Mesothelial cell of epicardium (in vitro differentiated cells): ENCODE measurements at places on chromosomes 3 and 15. TPM values are rescaled to one million over a fixed set of nuclear protein-coding genes. Genes with fewer than 3 reads are reported as not detected.

Gene CLSTN2
- total RNA-seq: 14.4 to 18.2 TPM (median 17.3 TPM) in 3 replicates

Gene CDHR4
- total RNA-seq: 0.27 to 0.42 TPM in 2 of 3 replicates, not detected in the other

Gene KCNH8
- total RNA-seq: 1.4 to 1.6 TPM (median 1.5 TPM) in 3 replicates

Gene C3orf85
- total RNA-seq: not detected in 3 replicates

Gene CYP8B1
- total RNA-seq: not detected in 3 replicates

Gene IGSF10
- total RNA-seq: 5.1 to 6.0 TPM (median 5.6 TPM) in 3 replicates

DNA sequence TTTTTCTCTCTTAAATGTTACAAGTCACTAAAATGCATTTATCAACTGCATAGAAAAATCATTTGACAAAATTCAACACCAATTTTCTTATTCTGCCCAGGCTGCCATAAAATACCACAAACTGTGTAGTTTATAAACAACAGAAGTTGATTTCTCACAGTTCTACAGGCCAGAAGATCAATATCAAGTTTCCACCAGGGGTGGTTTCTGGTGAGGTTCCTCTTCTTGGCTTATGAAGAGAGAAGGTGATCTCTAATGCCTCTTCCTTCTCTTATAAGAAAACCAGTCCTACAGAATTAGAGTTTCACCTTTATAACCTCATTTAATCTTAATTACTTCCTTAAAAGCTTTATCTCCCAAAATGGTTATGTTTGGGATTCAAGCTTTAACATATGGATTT, 10.9 kb upstream of the CD200R1L start:
- no peaks in the 10 kb centered on the region for H3K4me1 ChIP-seq
- no peak overlapping the region for H3K4me3 ChIP-seq
- peaks cover 2% of the 10 kb centered on the region for H3K36me3 ChIP-seq
- DNase-seq: no peak
- no peak overlapping the region for H3K27ac ChIP-seq

GRCh38 chr3:57011022-57011421, 49.4 kb upstream of the SPATA12 start:
- no peaks in the 10 kb centered on the region for H3K36me3 ChIP-seq
- H3K27ac ChIP-seq: peak overlapping the region; percentile 2
- DNase-seq: no peak
- no peaks in the 10 kb centered on the region for H3K27me3 ChIP-seq

DNA sequence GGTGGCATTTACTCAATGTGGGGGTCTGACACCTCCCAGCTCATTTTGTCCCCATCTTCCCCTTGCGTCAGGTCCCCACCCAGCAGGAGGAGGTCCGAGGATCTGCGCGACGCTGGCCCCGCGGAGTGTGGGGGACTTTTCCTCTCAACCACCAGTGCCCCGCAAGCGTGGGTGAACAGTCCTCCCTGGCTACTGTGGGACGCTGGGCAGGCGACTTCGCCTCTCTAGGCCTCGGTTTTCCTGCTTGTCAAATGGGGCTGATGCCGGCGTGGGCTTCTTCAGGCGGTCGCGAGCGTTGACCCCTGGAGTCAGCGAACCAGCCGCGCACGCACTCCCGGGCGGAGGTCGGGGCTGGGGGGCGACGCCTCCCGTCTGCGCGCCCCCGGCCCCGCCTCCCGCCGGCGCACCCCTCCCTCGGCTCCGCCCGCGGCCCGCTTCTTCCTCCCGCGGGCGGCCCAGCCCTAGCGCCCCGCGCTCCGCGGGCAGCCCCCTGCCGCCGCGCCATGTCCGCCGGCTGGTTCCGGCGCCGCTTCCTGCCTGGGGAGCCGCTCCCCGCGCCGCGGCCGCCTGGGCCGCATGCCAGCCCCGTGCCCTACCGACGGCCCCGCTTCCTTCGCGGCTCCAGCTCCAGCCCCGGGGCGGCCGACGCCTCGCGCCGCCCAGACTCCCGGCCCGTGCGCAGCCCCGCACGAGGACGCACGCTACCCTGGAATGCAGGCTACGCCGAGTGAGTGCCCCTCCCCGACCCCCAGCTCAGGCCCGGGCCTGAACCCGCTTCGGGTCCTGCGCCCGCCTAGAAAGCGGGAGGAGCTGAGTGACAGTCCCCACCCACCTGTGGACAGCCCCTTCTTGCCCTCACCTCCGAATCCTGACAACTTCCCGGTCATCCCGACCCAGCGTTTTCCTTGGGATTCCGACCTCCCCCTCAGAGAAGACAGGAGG, at the start of gene PPM1M:
TSS of gene PPM1M (plus strand) at position 438 of the 942 bp plus-strand sequence. CDS start at position 504, 66 bp downstream.
- H3K27me3 ChIP-seq: no peaks in the 10 kb centered on the region
- H3K36me3 ChIP-seq: peaks cover 3% of the 10 kb centered on the region
- peaks cover 8% of the 10 kb centered on the region for H3K4me1 ChIP-seq
- H3K4me3 ChIP-seq: peak within 1 kb of the TSS; percentile 59
- peak; percentile 75 for DNase-seq
- H3K27ac ChIP-seq: peak within 1 kb of the TSS; percentile 39

- no peaks in the 10 kb centered on the region for H3K36me3 ChIP-seq
- DNase-seq: no peak
- no peak overlapping the region for H3K27ac ChIP-seq
- no peaks in the 10 kb centered on the region for H3K4me1 ChIP-seq
- no peaks in the 10 kb centered on the region for H3K27me3 ChIP-seq
Observed at GRCh38 chr3:27488821-27489220, 4.6 kb upstream of the SLC4A7 start.

DNA sequence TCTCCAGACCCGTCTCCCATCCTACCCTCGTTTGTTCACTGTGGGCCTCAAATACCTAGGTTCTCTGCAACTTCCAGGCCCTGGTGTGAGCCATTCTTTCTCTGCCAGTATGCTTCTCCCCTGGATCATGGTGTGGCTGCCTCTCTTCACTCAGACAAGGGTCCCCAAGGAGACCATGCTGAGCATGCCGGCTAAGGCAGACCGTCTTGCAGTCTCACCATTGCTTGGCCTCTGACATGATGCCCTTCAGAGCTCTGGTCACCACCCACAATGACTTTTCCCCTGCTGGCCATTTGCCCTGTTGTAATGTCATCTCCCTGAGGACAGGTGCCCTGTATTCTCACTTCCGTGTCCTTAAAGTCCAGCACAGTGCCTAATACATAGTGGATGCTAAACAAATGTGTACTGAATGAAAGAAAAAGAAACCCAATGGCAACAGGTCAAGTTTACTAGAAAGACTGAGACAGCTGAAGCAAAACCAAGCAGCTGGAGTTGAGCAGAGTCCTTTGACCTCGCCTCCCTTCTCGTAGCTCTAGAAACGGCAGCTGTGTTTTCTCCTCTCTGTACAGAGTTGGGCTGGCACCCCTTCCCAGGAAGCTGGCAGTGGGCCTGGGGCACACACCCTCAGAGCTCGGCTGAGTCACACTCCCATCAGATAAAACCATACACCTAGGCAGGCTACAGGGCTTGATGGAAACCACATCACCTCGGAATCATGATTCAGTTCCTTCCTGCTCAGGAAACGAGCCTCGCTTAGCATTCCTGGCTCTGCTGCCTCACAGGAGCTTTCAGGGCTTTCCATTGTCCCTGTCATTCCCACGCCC, 8.6 kb downstream of the TLR9 start:
- peak overlapping the region; percentile 31 for H3K27ac ChIP-seq
- H3K4me1 ChIP-seq: peaks cover 10% of the 10 kb centered on the region
- no peak for DNase-seq
- no peaks in the 10 kb centered on the region for H3K27me3 ChIP-seq
- H3K4me3 ChIP-seq: no peak overlapping the region
- H3K36me3 ChIP-seq: peaks cover 34% of the 10 kb centered on the region

DNA sequence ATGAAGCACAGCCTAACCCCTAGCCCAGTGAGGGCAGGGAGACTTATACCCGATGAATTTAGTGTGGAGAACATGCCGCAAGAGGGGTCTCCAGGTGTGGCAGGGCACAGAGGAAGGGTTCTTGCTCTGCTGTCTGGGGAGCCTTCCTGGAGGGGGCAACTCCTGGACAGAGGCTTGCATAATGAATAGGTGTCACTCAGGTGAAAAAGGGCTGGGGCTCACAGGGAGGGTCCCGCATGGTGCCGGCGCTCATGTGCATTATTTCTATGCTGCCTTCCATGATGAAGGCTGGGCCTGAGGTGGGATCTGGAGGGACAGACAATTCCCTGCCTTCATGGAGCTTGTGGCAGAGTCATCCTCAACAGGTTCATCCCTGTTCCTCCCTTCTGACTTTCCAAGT, 51.5 kb downstream of the ITGA11 start:
- no peaks in the 10 kb centered on the region for H3K27me3 ChIP-seq
- no peak overlapping the region for H3K27ac ChIP-seq
- H3K36me3 ChIP-seq: no peaks in the 10 kb centered on the region
- DNase-seq: no peak
- H3K4me3 ChIP-seq: no peak overlapping the region
- H3K4me1 ChIP-seq: peaks cover 5% of the 10 kb centered on the region

- no peaks in the 10 kb centered on the region for H3K27me3 ChIP-seq
- H3K27ac ChIP-seq: no peak overlapping the region
- no peak overlapping the region for H3K4me3 ChIP-seq
- H3K36me3 ChIP-seq: no peaks in the 10 kb centered on the region
- DNase-seq: no peak
Observed at GRCh38 chr3:55343486-55344357, 143.4 kb downstream of the WNT5A start.

DNA sequence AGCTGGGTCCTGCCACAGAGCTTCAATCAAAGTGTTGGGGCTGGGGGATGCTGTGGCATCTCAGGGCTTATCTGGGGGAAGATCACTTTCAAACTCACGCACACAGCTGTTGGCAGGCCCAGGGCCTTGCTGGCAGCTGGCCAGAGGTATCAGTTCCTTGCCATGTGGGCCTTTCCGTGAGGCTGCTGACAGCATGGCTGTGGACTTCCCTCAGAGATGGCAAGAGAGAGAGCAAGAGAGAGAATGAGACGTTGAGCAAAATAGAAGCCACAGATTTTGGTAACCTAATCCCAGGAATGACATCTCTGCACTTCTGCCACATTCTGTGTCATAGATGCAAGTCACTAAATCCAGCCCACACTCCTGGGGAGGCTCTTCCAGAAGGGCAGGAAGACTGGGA, 91.0 kb downstream of the TPRG1 start:
- H3K36me3 ChIP-seq: no peaks in the 10 kb centered on the region
- H3K4me1 ChIP-seq: no peaks in the 10 kb centered on the region
- no peak overlapping the region for H3K27ac ChIP-seq
- no peak overlapping the region for H3K4me3 ChIP-seq

GRCh38 chr3:30188713-30189112, 417.7 kb upstream of the TGFBR2 start:
- H3K36me3 ChIP-seq: no peaks in the 10 kb centered on the region
- H3K27ac ChIP-seq: no peak overlapping the region
- DNase-seq: no peak
- H3K4me3 ChIP-seq: no peak overlapping the region

DNA sequence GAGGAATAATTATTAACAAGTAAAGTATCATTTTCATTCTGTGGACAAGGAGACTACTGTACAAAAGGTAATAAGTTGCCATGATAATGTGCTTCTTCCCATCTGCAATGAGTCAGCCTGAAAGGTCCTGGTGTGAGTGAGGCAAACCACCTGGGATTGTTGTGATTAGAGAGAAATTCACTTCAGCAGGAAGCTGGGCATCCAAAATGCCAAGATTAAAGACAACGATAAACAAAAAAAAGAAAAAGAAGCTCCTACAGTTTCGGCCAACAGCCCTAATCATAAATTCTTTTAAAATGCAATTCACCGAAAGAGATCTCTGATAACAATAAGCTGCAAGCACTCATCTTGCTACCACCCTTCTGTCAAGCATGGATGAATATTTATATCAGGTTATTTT, 507.8 kb downstream of the TUSC7 start:
- no peak overlapping the region for H3K4me3 ChIP-seq
- H3K4me1 ChIP-seq: peaks cover 16% of the 10 kb centered on the region
- H3K36me3 ChIP-seq: no peaks in the 10 kb centered on the region
- peaks cover 2% of the 10 kb centered on the region for H3K27me3 ChIP-seq

- peaks cover 48% of the 10 kb centered on the region for H3K36me3 ChIP-seq
- no peak for DNase-seq
- no peak overlapping the region for H3K4me3 ChIP-seq
- H3K27ac ChIP-seq: peak overlapping the region; percentile 26
- no peaks in the 10 kb centered on the region for H3K4me1 ChIP-seq
- H3K27me3 ChIP-seq: no peaks in the 10 kb centered on the region
Observed at GRCh38 chr3:197854596-197855343, 63.7 kb downstream of the LRCH3 start.

GRCh38 chr3:64027658-64028057, 4.4 kb upstream of the PSMD6 start:
- H3K4me3 ChIP-seq: no peak overlapping the region
- H3K36me3 ChIP-seq: no peaks in the 10 kb centered on the region
- DNase-seq: no peak
- H3K27me3 ChIP-seq: peaks cover 1% of the 10 kb centered on the region
- peaks cover 42% of the 10 kb centered on the region for H3K4me1 ChIP-seq
- H3K27ac ChIP-seq: no peak overlapping the region

GRCh38 chr15:66936109-66936860, 129.1 kb upstream of the SMAD3 start:
- H3K4me1 ChIP-seq: peaks cover 20% of the 10 kb centered on the region
- peak overlapping the region; percentile 26 for H3K4me3 ChIP-seq
- peak overlapping the region; percentile 54 for H3K27ac ChIP-seq
- no peaks in the 10 kb centered on the region for H3K27me3 ChIP-seq
- DNase-seq: no peak

DNA sequence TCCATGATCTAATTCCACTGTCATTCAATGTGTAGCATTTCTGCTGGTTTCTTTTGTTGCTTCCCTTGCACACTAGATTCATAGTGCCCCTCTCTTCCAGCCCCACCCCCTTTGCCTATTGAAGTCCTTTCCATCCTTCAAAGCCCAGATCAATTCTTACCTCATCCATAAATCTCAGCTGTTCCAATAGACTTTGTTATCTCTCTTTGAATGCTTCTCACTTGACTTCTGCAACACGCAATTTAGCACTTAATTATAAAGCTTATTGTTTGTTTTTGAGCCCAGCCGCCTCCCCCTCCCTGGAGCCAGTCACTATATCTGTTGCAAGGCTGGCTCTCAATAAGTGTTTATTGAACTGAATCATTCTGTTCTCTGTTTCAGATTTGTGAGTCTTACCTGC, 174.6 kb upstream of the TBL1XR1 start:
- H3K36me3 ChIP-seq: no peaks in the 10 kb centered on the region
- H3K4me3 ChIP-seq: no peak overlapping the region
- H3K27ac ChIP-seq: peak overlapping the region; percentile 13
- no peaks in the 10 kb centered on the region for H3K27me3 ChIP-seq
- H3K4me1 ChIP-seq: peaks cover 42% of the 10 kb centered on the region
- DNase-seq: no peak

DNA sequence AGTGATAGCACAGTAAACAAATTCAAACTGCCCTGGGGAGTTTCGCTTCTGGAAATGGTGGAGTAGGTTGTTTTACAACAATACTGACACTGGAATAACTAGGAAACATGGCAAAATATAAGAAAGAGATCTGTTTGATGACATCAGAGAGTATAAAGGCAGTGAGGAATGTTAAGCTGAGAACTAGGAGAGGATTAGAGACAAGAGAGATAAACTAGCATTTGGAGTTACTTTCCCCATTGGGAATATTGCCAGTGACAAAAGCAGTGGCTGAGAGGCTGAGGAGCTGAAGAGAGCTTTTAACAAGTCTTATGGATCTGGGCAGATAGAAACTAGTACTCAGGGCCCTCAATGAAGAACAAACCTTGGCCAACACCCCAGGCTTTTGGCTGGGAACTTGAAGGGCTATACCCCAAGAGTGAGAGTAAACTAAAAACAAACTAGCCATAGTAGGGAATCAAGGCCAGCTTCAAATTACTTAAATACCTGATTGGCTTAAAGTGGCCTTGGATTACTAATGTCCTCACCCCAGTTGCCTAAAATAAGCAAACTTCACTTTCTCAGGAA, 280.4 kb downstream of the KLF13 start:
- DNase-seq: no peak
- peaks cover 3% of the 10 kb centered on the region for H3K27me3 ChIP-seq
- no peak overlapping the region for H3K4me3 ChIP-seq
- no peak overlapping the region for H3K27ac ChIP-seq
